HT-29 (cell line): ENCODE measurements at places on chromosomes 1 and 21. TPM values are rescaled to one million over a fixed set of nuclear protein-coding genes. Genes with fewer than 3 reads are reported as not detected.

DNA sequence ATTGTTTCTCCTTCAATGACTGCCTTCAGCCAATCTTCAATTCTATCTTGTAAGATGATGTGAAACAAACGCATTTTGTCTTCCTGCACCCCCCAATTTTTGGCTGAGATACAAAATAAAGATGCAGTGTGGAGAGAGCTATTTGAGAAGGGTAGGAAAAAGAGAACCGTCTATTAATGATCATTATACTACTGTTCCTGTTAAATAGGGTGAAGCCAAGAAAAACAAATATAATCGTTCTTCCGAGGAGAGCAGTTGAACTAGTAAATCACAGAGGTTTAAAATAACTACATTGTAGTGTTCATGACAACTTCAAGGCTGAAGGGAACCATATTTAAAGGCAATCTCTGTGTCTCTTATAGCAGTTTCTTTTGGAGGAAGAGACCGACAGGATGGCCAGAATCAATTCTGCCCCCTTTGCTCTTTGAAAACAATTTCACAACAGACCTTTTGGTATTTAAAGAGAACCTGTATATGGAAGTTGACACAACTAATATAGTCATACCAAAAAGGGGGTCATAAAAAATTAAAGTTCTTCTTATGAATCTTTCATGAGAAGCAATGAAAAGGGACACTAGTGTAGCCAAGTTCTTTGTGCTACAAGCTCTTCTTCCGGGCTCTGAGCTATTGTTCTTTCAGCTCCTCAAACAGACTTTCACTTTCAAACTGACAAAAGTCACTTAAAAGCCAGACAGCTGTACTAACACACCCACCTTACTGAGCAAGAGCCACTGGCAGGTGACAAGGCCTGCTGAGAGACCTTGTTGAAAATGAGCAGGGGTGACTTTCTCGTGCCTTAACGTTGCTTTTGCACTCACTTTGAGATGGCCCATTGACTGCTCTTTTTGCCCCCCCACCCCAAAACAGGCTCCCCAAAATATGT lies 30.9 kb downstream of the PROX1 start:
- no peak for DNase-seq

- DNase-seq, result no peak
Observed at GRCh38 chr1:186811892-186812291, 16.9 kb upstream of the PLA2G4A start.

TAS1R1 gene
- not detected in 2 replicates for total RNA-seq

DNA sequence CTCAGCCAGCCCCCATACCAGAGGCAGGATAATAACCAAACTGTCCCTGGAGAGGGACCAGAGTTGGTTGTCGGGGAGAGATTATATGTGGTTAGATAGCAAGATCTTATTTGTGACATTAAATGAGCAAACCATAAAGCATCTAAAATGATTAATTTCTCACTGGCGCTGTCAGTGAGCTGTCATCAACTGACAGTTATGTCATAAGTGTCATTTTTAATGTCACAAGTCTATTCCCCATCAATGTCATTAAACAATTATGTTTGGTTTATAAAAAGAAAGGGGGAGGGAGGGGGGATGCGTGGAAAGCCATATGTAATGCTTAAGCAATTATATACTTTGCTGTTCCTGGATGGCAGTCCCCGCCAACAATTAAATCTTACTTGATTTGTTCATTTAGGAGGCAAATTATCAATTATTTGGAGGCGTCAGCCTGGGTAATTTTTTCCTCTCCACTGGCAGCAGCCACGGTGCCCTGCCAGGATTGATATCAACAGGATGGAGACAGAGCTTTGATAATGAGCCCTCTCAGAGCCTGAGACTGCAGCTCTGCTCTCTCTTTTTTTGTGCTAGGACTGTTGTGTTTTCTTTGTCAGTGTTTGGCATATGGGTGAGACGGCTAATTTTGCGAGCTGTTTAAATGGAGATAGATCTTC lies 333.6 kb upstream of the CAMK1G start:
- no peak for DNase-seq

DNA sequence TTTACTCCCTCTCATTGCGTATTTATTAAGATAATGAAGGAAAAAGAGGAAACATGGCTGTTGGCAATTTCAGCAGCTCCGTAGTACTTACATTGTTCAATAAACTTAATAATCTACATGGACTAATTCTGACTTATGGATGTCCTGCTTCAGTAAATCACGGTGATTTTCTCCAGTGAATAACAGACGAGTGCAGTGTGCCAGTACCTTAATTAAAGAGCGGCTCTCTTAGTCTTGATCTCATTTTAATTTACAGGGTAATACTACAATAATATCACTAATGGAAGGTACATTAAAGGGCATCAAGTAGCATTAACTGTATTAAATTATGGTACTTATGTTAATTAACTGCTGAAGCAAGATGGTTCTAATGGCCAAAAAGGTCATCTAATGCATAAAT lies 187.2 kb downstream of the NTNG1 start:
- DNase-seq, result no peak

GPR37L1 gene
- 0.69 TPM in 1 of 2 replicates, not detected in the other for total RNA-seq

GRCh38 chr1:172472495-172472894 lies 28.6 kb upstream of the PIGC start:
- no peak for DNase-seq

NEK2 gene
- total RNA-seq, result 30.5 and 36.4 TPM in 2 replicates

GRCh38 chr1:50424045-50424883 lies 1.0 kb upstream of the DMRTA2 start:
- no peak for DNase-seq

EFNA3 gene
- 2.4 and 3.9 TPM in 2 replicates for total RNA-seq

UBE2U gene
- total RNA-seq, result not detected in 2 replicates
